ENCODE measurements at places on chromosomes 3 and 15.

GRCh38 chr3:124363476-124363875, 366.8 kb upstream of the UMPS start:
- no peak for DNase-seq

DNA sequence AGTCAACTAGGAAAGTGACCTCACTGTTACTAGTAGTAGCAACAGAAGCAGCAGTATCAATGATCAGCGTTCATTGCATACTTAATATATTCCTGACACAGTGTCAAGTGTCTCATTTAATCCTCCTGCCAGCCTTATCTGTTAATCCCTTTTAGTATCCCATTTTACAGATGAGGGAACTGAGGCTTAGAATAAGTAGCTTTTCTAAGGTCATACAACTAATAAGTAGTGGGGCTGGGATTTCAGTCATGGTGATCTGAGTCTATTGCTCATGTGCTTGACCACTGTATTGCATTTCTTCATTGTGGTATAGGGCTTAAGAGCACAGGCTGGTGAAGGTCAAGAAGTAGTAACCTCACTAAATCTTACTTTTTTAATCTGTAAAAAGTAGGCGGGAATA, 233.6 kb downstream of the PTPRG start:
- DNase-seq = no peak

DNA sequence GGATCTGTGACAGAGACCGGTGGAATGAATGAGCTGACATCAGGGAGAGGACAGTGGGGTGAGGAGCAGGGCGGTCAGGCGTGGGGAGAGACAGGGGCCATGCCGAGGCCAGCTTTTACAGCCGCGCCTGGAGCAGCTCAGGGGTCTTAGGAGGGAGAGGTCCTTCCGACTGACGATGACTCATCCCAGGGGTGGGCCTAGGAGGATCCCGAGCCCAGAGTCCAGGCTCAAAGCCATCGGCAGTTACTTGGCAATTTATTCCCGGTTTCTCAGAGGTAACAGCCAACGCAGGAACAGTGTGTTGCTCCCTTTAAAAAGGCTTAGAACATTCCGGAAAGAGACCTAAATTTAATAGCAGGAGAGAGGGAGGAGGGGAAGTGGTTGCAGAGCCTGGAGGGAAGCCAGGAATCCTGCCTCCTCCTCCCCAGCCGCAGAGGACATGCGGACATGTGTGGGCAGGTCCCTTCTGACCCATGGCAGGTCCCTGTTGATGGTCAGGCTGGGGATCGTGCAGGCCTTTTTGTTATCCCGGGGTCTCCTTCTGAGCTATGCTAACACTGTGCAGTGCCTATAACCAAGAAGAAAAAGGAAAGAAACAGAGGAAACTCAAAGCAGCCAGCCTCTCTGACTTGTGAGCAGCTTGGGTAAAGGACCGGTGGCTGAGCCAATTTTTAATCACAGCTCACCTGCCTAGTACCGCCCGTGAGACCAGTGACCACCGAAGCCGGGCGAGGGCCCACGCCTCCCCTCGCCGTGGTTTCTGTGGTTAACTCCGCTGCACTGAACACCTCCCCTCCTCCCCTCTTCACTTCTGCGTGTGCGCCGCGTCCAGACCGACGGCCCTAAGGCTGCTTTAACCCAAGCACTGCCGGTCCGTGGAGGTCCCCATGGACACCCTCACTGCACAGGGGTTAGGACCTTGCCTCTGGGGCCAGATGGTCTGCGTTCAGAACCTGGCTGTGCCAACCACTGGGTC, 392.4 kb upstream of the PROK2 start:
- peak; percentile 20 for DNase-seq

GRCh38 chr3:32816439-32817256, 1.1 kb upstream of the TRIM71 start:
- DNase-seq = peak; percentile 32

- no peak for DNase-seq
Measured at GRCh38 chr15:56959318-56959648, 40.8 kb downstream of the TCF12 start.

DNA sequence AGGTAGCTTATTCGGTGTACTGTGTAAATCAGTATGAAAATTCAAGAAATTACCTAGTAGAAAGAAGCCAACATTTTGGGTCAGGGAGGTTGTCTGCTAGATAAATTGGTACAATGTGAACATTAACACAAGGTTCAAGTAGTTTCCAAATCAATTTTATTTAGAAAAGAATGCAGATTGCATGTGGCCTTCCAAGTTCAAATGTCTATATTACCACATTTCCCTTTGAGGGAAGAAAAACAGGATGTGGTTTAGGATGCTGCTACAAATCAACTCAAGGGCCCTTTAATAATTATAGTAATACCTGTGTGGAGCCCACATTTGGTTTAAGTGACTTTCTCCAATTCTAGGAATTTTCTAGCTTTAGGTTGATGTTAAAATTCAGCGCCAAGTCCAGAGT, 57.5 kb downstream of the CADPS start:
- no peak for DNase-seq

DNA sequence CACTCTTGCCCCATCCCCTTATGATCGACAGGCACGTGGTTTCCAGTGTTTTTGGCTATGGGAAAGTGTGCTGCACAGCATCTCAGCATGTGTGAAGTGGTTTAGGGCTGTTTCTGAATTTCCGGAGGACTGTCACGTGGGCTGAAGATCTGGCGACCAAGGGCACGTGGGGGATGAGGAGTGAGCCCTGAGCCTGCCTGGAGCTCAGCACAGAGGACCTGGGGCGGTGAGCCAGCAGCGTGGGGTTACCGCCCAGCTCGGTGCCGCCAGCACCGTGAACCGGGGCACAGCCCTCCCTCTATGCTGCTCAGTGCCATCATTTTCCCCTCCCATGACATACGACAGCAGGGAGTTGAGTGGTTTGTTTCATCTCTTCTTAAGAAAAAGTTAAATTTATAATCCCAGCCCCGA, 150.2 kb downstream of the DNAJB8 start:
- peak; percentile 78 for DNase-seq
